ENCODE measurements at places on chromosomes 1 and 21. TPM values are rescaled to one million over a fixed set of nuclear protein-coding genes. Genes with fewer than 3 reads are reported as not detected.

GJA9 gene
- total RNA-seq = not detected

GRCh38 chr1:183764981-183765380 lies 39.9 kb upstream of the RGL1 start:
- no peak for DNase-seq

UMODL1 gene
- not detected for total RNA-seq

GRCh38 chr21:40139636-40140035 lies 272.4 kb downstream of the PCP4 start:
- no peak for DNase-seq

GRCh38 chr1:17199267-17200044 lies 5.5 kb upstream of the PADI1 start:
- peak; percentile 38 for DNase-seq

MUL1 gene
- total RNA-seq = 12.1 TPM

OR2T10 gene
- total RNA-seq = not detected

GRCh38 chr1:43348343-43348808 lies 10.4 kb upstream of the CDC20 start:
- no peak for DNase-seq

ASPM gene
- 26.4 TPM for total RNA-seq

- no peak for DNase-seq
Measured at GRCh38 chr1:37926038-37926924, 20.6 kb downstream of the INPP5B start.

PEF1 gene
- total RNA-seq = 79.6 TPM

MIXL1 gene
- total RNA-seq = not detected

DNA sequence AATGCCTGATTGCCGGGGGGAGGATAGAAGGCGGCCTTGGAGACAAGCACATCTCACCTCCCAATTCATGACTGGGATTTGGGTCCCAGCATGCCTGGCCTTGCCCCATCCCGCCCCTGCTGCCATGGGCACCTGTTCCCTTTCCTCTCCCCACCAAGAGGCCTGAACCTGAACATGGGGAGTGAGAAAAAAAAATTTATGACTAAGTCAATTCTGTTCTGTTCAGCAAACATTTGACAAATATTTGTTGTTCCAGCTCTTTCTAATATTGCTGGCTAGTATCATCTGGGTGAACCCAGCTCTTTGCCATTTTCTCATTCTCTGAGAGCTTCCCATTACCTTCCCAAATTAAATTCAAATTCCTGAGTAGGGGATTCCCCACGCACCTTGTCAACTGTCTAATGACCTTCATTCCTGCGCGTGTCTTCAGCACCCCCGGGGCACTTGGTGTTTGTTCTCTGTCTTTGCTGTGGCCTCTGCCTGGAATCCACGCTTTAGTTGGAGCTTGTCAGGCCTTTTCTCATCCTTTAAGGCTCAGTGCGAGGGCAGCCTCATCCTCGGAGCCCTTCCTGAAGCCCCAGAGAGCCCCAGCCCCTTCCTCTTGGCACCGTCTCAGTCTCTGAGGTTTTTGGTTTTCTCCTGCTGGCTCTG lies 42.8 kb downstream of the ARHGEF10L start:
- DNase-seq = no peak

DNA sequence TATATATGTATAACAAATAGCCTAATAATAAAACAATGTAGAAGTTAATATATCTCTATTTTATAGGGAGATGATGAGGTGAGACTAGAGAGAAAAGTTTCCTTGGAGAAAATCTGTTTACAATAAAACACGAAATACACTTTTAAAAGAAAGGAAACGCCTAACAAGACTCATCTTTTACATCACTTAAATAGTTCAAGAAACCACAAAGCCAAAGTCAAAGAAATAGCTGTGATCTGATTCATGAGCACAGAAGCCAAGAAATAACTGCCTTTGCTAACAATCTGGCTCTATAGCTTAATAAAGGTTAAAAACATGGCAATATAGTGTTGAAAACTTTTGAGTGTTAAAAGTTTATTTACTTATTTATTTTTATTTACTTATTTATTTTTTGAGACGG lies 61.5 kb downstream of the TOR3A start:
- DNase-seq = no peak

GRCh38 chr1:25106352-25106751 lies 126.0 kb downstream of the SYF2 start:
- no peak for DNase-seq

DNA sequence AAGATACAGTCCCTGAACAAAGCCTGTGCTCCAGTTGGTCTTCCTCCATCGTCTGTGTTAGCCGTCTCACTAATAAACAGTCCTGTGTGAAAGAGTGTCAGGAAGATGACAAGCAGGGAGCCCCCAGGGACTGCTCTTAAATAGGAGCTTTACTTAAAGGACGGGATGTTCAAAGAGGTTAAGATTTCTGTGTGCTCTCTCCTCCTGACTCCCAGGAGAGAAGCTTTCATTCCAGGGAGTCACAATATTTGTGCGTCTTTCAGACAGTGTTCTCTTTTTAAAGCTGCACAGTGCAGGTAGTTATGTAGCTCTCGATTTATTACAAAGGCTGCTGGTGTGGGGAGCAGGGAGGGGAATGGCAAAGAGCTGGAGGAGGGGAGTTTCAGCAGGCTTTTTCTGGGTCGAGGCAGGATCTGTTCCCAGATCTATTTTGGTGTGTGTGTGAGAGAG lies 43.5 kb downstream of the STYXL2 start:
- DNase-seq = no peak

- peak; percentile 64 for DNase-seq
Measured at GRCh38 chr1:159177272-159177907, 6.0 kb downstream of the CADM3 start.

C1QA gene
- not detected for total RNA-seq

YOD1 gene
- total RNA-seq = 8.8 TPM

AMY2A gene
- total RNA-seq = not detected

- no peak for DNase-seq
Measured at GRCh38 chr1:44146536-44147361, 5.3 kb upstream of the KLF18 start.

DNA sequence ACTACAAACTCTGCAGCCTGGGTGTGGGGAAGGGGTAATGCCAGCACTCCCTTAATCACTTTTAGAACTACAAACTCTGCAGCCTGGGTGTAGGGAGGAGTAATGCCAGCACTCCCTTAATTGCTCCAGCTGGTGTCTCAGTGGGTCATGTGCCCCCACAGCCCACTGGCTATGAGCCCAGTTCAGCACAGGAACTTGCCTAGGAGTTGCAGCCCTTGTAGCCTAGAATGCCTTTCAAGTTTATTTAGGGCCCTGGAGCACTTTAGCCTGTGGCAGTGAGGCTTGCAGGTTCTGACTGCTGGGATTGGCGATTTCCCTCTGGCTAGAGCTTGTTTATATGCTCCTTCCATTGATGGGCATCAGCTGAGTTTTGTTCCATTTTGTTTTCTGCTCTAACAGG lies 17.1 kb downstream of the VN1R5 start:
- DNase-seq = no peak

GRCh38 chr21:28193189-28193588 lies 799.5 kb downstream of the LTN1 start:
- DNase-seq = no peak

DNA sequence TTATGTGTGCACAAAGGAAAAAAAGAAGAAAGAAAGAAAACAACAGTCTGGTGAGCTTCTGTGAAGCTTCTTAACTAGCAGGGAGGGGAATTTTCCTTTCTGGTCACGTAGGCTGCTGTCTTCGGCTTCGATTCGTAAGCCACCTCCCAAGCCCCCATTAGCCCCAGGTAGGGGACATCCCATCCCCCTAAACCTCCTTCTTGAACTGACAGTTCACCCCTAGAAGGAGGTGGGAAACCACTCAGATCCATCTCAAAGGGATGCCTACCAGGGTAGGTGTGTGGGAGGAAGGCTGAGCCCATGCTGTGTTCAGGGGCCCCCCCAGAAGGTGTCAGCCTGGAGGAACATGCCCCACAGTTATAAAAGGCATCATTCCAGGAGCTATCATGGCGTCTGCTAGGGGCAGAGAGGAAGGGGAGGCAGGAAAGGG lies 25.8 kb downstream of the CD247 start:
- DNase-seq = peak; percentile 85

GPR3 gene
- total RNA-seq = 0.64 TPM

- no peak for DNase-seq
Measured at GRCh38 chr21:31052489-31053142, 14.3 kb upstream of the KRTAP19-8 start.

RHD gene
- not detected for total RNA-seq

DNA sequence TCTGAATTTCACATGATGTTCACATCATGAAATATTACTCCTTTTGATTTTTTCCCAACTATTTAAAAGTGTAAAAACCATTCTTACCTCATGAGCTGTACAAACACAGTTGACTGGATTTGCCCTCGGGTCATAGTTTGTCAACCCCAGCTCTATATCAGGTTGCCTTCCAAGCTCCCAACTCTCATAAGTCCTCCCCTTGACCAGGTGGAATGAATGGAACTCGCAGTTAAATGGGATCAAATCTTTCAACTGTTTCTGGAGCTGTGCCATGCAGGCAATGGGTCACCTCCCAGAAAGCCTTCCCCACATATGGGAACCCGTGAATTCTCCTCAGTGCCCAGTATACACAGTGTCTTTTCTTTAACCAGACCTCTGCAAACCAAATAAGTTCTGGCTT lies 169.8 kb upstream of the FOXD3 start:
- DNase-seq = no peak

DNA sequence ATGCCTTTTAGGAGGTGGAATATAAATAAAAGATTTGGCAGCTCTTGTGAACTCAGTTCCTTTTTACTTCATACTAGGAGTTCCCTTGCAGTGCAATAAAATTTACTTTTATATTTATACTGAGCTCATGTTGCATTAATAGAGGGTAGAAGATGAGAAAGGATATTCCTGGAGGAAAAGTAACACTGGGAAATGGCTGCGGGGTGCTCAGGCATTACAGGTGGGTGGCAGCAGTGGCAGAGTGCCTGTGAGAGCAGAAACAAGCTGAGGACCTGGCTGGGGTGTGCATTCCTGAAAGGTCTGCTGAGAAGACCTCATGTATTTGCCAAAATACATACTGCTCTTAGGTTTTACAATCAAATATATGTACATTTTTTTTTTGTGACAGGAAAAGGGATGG lies 126.9 kb downstream of the COQ8A start:
- DNase-seq = no peak

Data from activated naive CD4-positive, alpha-beta T cell treated with anti-CD3 and anti-CD28 coated beads for 36 hours (primary cell).